Cortex of kidney (tissue), 1 donor: ENCODE measurements at places on chromosomes 2 and 18.

DNA sequence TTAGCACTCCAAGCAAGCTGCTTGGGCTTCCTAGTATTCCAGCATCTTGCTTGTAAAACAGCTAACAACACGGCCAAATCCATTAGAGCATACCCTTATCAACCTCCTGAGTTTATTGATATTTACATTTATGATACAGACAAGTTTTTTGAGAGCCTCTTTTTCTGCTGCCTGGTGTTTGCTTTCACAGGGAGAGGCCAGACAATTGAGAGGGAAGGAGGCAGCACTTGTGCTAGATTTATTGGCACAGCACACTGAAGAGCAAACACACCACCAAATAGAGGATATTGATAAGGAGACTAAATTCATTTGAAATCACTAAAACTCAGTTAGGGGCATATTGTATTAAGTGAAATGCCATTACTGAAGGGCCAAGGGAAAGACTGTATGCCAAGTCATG is 1142.3 kb upstream of the FANCL start:
- no peak for DNase-seq

GRCh38 chr2:75140288-75140687 is 59.0 kb downstream of the TACR1 start:
- no peak for DNase-seq

DNA sequence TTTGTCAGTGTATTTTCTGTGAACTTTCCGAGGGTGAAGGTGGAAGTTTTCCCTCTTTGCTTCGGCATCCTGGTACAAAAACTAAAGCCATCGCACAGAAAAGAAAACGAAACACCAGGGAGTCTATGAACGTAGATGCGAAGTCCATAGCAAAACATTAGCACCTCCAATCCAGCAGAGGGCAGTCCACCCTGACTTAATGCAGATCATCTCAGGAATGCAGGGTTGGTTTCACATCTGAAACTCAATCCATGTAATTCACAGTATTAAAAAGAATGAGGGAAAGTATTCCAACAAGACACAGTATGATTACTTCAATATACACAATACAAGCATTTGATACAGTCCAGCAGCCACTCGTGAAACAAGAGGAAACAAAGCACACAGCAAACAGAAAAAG is 70.8 kb downstream of the RTP5 start:
- no peak for DNase-seq

DNA sequence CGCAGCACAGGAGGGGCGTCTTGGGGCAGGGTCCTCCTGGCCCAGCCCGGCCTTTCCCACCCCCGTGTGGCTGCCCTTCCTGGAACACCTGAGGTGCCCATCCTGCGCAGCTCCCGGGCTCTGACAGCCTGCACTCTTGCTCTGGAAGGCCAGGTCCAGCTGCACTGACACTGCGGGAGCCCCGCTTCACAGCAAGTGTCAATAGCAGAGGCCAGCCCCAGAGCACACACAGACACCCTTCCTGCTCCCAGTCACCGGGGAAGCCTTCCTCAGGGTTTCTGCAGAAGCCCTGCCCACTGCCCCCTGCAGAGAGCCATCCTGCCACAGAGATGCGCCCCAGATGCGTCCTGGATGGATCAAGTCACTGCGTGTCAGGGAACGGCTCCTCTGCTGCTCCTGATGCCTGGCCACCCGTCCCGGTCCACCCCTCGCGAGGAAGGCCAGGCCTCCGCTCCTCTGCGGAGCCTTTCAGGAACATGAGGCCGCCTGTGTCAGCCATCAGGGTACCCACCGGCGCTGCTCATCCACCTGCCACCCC is 519.2 kb upstream of the MYT1L start:
- no peak for DNase-seq

GRCh38 chr2:20145497-20146193 is 79.3 kb downstream of the SDC1 start:
- DNase-seq = no peak

GRCh38 chr2:136527560-136527959 is 237.8 kb upstream of the THSD7B start:
- DNase-seq = no peak

DNA sequence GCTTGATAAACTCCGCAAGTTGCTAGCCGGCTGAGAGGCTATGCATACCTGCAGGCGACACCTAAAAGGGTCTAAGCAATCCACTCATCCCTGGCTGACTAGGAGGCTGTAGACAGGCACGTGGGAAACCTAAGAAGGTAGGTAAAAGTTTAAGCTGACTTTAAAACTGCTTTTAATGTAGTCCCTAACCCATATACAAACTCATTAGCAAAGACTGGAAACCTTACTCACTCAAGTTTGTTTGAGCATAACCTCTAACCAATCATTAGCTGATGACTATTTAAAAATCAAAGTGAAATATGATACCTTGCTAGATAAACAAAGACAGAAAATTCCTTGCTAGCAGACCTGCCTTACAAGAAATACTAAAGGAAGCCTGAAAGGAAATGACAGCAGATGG is 106.4 kb downstream of the EXOC6B start:
- DNase-seq = no peak

- no peak for DNase-seq
Observed at GRCh38 chr2:177530561-177530960, 138.0 kb downstream of the AGPS start.

DNA sequence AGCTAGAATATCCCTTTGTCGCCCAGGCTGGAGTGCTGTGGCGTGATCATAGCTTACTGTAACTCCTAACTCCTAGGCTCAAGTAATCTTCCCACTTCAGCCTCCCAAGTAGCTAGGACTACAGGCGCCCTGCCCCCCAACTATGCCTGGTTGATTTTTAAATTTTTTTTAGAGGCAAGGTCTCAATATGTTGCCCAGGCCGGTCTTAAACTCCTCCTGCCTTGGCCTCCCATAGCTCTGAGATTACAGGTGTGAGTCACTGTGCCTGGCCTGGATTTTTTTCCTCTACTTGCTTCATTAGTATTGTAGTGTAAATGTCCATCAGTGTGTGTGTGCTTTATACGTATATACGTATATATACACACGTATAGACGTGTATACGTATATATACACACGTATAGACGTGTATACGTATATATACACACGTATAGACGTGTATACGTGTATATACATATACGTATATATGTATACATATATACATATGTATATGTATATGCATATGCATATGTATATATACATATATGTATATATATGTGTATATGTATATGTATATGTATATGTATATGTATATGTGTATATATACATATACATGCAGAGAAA is 124.4 kb downstream of the DIS3L2 start:
- DNase-seq = no peak

DNA sequence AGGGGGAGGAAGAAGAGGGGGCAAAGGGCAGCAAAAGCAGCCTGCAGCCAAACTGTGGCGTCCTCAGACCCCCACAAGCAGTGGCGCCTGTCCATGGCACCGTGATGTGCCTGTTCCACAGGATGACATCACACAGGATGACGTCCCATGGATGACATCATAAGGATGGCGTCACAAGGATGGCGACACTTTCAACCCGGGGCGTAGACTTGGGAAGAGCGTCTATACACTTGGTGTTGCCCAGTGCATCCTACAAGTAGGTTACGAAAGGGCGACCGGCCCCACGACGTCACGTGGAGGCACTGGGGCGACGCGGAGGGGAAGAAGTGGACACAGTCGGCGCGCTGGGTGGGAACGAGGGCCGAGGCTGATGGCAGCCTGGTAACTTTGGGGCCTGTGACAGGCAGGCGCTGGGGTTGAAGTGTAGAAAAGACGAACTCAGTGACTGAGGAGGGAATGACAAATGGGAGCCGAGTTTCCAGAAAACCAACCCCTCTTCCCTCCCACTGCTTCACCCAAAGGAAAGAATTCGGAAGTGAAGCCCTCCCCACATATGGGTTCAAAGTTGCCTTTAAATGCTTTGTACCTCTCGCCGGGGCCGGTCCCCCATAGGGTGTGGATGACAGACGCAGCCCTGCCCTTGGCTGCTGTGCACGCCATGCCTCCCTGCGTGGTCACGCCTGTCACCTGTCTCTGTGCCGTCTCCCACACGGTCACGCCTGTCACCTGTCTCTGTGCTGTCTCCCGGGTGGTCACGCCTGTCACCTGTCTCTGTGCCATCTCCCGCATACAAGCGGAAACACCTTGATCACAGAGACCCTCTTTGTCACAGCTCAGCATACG is 13.4 kb upstream of the KCNG2 start:
- DNase-seq = no peak

- DNase-seq = no peak
Observed at GRCh38 chr2:71494523-71495155, 41.3 kb downstream of the DYSF start.

DNA sequence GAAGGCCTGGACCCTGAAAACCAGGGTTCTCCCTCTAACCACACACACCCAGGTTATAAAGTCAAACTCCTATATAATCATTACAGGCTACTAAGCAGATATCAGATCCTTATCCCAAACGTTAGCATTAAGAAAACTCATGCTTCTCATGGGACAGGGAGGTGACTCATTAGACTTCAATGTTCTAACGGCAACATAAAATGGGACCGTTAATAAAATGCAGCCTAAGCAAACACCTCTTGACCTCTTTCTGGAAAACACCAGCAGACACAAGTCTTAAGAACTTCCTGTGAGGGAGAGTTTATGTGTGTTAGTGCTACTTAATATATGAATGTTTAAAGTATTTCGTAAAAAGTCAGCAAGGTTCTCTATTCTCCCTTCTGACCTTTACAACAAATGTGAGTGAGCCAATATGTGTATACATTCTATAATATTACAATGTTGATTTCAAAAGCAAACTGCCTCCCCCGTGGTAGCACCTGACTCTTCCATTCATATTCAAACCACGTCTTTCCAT is 31.7 kb downstream of the LPIN2 start:
- no peak for DNase-seq

DNA sequence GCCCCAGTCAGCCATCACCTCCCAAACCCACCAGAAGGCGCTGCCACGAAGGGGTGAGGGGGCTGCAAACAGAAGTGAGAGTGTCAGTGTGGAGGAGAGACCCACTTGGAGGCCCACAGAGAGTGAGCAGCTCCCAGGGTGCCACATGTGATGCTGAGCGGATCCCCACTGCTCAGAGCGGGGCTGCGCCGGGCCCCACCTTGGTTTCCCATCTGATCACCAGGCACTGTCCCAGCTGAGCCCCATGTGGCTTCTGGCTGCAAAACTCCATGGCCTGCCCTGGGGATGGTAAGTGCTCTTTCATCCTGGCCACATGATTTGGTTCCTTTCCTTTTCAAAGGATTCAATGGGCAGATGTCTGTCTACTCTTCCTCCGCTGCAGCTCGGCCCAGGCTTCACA is 23.8 kb downstream of the SNORC start:
- no peak for DNase-seq

DNA sequence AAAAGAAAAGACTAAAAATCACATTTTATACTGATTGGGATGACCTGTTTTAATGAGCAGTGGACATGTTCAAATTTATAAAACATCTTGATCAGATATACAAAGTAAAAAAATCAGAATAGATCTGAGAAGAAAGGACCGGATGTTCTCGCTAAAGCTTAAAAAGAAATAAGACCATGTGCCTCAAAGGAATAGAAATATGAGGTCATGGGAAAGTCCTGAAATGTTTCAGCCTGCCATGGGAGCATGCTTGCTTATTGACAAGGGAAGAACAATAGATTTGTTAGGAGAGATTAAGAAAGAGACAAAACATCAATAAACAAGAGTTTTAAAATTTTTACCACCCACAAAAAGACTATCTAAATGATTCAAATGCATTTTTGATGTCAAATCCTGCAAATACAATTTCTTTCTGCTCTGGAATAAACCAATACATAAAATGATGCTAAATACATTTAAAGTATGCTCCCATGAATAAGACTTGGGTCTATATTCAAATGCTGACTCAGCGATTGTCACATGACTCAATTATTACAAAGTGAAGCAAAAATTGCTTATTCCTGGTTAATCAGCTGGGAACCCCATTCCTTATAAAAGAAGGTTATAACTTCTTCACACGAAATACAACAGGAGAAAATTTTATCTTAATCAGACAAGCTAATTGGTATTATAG is 633.9 kb upstream of the PKDCC start:
- no peak for DNase-seq

- DNase-seq = no peak
Observed at GRCh38 chr2:102357937-102358336, 2.3 kb downstream of the IL18R1 start.

GRCh38 chr2:199495147-199495546 is 37.4 kb upstream of the SATB2 start:
- no peak for DNase-seq

DNA sequence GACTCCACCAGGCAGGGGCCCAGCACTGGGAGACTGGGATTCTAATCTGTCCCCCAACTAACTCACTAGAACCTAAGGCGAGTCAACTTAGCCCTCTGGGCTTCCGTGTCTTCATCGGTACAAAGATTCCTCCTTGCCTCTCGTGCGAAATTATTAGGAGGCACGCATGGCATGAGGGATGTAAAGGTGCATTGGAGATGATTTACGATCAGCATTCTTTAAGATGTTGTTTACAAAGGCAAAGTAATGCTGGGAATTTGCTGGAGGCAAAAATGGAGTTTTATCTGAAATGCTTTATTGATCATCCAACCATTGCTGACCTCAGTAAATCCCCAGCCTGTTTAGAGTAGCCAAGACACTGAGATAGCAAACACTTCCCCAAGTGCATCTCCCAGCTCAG is 171.8 kb upstream of the KLHL29 start:
- DNase-seq = no peak

DNA sequence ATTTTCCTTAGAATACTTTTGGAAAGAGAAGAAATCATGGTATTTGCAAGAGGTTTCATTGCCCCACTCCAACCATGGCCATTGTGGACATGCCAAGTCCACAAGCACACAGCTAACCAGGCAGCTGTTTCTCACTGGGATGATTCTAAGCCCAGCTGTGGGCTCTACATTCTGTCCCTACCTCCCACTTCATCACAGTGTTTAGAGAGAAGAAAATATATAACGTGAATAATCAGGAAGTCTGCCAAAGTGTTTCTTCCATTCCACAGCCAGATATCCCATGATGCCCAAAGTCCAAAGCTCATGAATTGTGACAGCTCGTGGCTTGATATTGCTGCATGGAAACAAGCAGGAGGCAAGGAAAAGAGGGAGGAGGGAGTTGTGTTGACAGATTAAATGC is 433.7 kb upstream of the GYPC start:
- DNase-seq = no peak

DNA sequence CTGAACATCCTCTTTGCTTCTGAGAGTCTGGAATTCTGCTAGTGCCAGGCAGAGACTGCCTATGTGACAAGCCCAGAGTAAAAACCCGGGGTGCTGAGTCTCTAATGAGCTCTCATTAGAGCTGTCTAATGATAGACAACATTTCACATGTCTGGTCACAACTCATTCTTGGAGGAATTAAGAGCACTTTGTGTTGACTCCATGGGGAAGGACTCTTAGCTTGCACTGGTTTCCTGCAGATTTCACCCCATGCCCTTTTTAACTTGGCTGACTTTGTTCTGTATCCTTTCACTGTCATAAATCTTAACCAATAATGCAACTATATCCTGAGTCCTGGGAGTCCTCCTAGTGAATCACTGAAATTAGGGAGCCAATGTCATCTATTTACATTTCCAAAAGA is 33.5 kb downstream of the FBXO15 start:
- no peak for DNase-seq

- DNase-seq = no peak
Observed at GRCh38 chr2:128435576-128436478, 117.2 kb upstream of the HS6ST1 start.
